CMK (cell line): ENCODE measurements at places on chromosomes 16 and 17.

GRCh38 chr17:867896-868489, 85.8 kb downstream of the MRM3 start:
- DNase-seq, result no peak

GRCh38 chr17:8925808-8926207, 39.7 kb downstream of the PIK3R5 start:
- DNase-seq, result no peak

DNA sequence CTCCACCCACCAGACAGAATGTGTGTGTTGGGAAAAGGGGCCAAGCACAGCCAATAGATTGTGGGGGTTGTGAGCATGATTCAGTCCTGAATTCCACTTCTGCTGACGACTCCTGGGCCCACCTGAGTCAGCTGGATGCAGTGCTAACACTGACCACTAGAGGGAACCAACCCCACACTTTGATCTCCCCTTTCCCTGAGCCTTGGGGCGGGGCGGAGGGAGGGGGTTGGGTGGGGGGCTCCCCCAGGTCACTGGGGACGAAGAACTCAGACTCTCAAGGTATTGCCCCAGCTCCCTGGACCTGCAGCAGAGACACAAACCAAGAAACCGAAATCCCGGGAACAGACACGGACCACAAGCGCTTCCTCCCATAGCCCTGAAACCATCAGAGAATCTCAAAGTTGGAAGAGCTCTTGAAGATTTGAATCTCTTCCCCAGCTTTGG, 621 bp upstream of the CSHL1 start:
- DNase-seq, result no peak

- DNase-seq, result no peak
These were observed 1.4 kb downstream of the AXIN2 start for GRCh38 chr17:65559804-65560627.

DNA sequence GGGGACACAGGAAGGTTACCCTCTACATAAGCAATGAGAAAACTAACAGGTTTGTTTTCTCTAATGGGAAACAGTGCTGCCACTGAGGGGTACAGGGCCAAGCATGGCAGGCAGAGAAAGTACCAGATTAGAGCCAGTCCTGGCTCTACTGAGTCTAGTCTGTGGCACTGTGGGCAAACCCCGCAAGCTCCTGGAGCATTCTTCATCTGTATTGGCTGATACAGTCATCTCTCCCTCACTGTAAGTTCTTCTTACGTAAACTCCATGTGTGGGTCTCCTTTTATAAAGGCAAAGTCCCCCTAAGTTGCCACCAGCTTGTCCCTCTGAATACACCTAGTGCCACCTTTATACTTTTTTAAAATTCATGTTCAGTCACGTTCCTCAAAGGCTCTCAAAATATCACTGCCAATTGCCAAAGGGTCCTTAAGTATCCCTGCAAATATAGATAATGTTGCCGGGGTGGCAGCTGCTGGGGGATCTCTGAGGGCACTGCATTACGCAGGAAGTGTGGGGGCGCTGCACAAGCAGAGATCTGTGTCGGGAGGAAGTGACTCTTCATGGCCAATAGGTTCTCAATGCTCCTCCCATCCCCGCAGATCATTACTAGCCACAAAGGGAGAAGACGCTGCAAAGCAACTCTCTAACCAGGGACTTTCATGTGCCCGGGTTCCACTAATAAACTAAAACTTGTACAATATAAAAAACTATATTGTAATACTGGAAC, 18.8 kb downstream of the XPO6 start:
- DNase-seq, result peak; percentile 40

DNA sequence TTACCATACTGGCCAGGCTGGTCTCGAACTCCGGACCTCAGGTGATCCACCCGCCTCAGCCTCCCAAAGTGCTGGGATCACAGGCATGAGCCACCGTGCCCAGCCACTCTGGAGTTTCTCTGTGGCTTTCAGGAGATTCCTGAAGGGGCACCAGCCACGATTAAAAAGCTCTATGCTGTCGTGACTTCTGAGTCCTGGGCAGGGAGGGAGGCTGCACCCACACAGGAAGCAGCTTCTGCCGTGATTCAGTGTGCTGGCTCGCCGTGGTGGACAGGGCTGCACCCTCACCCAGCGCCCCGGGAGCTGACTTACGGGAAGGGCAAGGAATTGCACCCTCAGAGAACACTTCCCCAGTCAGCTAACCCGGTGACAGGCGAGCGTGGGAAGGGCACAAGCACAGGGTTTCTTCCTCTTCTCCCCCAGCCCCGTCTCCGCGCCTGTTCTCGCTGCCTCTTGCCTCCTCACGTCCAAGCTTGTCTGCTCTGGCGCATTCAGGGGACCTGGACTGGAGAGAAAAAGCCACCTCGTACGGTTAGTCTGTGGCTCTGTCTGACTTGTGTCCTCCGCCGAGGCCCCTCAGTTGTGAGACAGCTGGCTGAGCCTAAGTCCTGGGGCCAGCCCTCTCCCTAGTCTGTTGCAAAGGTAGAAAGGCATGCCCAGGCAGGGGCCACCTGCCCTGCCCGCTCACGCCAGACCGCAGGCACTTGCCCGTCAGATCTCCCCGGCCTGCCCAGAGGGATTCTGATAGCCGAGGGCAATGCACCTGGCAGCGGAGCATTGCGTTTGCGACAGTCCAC, 145.0 kb downstream of the SEC14L1 start:
- no peak for DNase-seq

DNA sequence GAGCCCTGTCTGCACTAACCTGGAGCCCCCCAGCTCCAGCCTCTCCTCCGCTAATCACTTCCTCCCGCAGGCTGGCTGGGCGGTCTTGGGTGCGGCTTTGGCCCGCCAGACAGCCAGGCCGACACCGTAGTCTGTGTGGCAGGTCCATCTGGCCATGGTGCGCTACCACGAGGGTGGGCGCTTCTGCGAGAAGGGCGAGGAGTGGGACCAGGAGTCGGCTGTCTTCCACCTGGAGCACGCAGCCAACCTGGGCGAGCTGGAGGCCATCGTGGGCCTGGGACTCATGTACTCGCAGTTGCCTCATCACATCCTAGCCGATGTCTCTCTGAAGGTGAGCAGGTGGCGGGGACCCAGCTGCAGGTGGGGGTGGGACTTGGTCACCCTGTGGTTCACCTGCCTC, 30.7 kb upstream of the POLR3E start:
- DNase-seq, result no peak

DNA sequence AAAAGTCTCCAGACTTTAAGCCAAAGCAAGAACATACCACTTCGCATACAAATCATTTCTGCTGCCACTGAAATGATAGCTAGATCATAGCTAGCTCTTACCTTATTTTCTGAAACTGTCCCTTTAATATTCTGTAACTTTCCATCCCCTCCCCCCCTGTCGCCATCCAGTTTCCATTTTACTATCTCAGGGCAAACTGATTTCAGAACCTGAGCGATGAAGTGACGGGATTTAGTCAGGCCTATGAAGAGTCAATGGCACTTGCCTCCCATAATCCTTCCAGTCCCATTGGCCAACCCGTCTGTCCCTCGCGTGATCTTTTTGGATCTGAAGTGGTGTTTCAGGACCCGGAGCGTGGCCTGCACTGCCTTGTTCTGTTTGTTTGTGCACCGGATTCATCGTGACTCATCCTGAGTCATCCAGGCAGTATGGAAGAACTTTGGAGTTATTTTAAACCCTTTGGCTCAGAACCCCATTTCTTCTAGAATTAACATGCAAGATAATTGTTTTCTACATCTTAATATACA, 199.8 kb upstream of the CHMP6 start:
- no peak for DNase-seq

- peak; percentile 42 for DNase-seq
These were observed 48.5 kb upstream of the HELZ start for GRCh38 chr17:67293251-67294203.

DNA sequence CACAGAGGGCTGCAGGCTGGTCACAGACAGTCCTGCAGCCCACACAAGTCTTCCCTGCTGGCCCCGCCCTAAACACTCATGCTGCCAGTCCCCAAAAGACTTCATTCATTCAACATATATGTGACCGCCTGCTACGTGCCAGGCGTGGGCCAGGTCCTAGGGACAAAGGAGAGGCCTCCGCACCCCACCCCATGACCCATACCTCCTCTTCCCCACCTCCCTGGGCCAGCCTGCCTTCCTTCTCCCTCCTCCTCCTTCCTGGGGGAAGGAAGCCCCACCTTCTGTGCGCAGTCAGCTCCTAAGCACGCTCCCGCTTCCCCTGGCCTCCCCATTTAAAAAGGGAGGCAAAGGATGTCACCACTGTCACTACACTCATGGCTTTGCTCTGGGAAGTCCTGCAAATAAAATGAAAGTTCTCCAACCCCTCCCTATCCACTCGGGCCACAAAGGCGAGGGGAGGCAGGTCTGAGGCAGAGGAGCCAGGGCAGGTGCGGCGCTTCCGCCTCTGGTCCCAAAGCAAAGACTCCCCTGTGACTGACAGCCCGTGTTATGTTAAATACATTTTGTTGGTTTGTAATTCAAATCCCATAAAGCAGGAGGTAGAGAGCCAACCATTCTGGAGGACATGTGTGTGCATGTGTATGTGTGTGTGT, 9.0 kb downstream of the DNAAF8 start:
- DNase-seq, result no peak

DNA sequence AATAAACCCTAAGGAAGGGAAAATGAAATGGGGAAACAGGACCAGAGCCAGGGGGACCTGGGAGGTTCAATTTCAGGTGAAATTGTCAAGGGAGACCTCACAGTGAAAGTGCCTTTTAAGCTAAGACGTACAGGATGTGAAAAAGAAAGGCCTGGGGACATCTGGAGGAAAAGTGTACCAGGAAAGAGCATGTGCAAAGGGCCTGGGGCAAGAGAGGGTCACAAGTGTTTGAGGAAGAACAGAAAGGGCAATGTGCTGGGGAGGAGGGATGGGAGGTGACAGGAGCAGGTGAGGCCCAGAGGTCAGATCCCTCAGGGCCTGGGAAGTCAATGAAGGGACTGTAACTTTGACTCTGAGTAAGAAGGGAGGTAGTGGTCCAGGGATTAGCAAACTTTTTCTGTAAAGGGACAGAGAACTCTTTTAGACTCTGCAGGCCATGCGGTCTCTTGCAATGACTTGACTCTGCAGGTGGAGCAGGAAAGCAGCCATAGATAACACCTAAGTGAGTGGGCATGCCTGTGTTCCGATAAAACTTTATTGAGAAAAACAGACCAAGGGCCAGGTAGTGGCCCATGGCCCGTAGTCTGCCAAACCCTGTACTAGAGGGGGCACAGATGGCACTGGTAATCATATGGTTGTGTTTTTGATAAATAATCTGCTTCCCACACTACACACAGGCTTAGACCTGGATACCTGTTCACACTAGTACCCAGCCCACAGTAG, 93.8 kb downstream of the LITAF start:
- DNase-seq, result no peak

GRCh38 chr16:85750146-85750826, 610 bp downstream of the C16orf74 start:
- DNase-seq, result no peak

- no peak for DNase-seq
These were observed 765 bp downstream of the MYO18A start for GRCh38 chr17:29179232-29180033.

DNA sequence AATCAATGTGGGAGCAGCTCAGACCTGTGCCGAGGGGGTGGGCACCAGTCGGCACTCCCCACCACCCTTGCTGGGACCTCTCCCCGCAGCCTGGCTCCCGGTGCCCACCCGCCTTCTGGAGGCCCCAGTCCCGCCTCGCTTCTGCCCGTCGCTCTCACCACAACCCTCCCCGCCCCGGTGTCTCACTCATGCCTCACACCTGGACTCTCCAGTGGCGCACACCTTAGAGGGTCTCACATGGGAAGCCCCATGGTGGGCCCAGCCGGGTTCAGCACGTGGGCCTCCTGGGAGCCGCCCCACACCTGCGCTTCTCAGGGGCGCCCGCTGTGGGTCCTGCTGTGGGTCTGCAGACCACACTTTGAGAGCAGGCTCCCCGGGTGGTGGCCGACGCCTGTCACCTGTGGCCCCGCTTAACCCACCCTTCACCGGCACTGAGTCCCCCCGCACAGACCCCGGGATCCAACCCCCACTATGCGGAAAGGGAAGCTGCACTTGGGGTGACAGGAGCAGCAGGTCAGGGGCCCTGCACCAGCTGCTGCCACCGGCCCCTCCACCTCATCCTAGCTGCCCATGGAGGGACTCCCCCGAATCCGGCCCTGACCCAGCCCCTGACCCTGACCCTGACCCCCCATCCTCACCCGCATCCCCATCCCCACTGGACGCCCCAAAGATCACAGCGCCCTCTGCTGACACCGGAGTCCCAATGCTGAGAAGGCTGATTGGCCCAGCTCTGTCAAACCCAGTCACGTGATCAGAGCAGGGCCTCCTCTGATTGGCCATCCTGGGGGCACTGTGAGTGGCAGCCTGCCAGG, 27.4 kb upstream of the SLC38A10 start:
- no peak for DNase-seq

GRCh38 chr16:8673611-8674412, 605 bp upstream of the ABAT start:
- no peak for DNase-seq

GRCh38 chr17:31373150-31374093, 18.1 kb upstream of the RAB11FIP4 start:
- no peak for DNase-seq

- no peak for DNase-seq
These were observed 129.1 kb downstream of the AIPL1 start for GRCh38 chr17:6305613-6306360.

GRCh38 chr16:73885319-73885718, 411.3 kb upstream of the PSMD7 start:
- DNase-seq, result no peak

DNA sequence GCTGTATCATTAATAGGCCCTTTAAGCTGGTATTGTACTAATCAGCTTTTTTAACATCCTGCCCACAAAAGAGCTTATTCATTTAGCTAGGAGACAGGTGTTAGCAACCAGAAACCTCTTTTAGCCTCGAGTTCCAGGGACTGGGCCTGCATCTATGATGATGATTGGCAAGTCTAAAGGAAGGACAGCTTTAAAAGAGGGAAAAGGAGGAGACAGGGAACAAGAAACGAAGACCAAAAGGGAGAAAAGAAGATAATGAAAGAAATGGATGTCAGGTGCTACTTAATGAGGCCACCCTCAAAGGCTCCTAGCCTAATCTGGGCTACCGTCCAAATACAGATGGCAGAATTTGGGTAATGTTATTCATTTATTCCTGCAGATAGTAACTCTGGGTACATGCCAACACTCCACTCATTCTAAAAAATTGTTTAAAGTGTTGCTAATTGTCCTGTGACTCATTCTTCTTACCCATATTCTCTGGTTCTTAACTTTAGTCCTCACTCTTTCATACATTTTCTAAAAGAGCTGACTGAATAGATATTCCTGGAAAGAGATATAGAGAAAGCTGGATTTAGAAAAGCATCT, 18.7 kb upstream of the RFFL start:
- DNase-seq, result no peak

DNA sequence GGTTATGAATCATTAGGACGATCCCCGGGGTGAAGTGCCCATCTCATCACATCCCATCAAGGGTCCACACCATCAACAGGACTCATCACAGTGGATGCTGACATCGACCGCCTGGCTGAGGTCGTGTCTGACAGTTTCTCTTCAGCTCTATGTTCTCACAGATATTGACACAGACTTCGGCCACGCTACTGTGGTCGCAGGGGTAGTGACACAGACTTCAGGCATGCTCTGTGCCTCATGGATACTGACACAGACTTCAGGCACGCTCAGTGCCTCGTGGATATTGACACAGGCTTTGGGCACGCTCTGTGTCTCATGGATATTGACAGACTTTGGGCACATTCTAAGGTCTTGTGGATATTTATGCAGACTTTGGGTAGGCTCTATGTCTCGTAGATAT, 50.1 kb downstream of the KLHDC4 start:
- no peak for DNase-seq
